Stimulated activated CD8-positive, alpha-beta memory T cell treated with anti-CD3 and anti-CD28 coated beads, Interleukin-4, amount 100 ng/mL, for 4 hours (primary cell): ENCODE measurements at places on chromosomes 2 and 18.

DNA sequence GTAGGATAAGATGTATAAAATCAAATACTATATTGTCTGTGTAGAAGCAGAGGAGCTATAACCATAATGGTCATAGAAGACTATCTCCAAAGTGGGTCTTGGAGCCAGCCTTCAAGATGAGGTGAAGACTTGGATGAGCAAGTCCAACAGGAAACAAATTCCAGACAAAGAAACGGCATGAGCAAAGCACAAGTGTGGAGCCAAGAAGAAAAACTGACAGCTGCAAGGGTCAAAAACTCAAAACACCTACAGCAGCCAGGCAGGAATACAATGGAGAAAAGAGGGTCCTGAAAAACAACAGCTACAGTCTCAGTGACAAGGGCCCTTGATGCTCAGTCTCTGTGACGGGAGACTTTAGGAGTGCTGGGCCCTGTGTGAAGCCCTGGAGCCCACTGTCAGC is 102.4 kb downstream of the STK39 start:
- no peak for DNase-seq

- no peak for DNase-seq
These were observed 6.8 kb upstream of the CTAGE1 start for GRCh38 chr18:22424565-22424963.

DNA sequence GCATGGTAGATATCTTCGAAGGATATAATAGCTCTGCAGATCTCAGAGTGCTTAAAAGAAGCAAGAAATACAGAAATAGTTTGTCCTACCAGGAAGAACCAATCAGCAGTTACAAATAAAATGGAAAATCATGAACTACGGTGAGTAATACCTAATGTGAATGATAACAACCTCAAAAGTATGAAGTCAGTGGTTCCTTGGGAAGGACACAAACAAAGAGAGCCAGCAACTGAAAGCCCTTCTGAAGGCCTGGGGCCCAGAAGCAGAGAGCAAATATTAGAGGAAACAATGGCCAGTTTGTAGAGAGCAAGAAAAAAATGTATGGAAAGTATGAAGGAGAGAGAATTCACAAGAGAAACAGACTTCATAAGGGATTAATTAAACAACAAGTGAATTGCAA is 226.8 kb upstream of the CHST9 start:
- no peak for DNase-seq

DNA sequence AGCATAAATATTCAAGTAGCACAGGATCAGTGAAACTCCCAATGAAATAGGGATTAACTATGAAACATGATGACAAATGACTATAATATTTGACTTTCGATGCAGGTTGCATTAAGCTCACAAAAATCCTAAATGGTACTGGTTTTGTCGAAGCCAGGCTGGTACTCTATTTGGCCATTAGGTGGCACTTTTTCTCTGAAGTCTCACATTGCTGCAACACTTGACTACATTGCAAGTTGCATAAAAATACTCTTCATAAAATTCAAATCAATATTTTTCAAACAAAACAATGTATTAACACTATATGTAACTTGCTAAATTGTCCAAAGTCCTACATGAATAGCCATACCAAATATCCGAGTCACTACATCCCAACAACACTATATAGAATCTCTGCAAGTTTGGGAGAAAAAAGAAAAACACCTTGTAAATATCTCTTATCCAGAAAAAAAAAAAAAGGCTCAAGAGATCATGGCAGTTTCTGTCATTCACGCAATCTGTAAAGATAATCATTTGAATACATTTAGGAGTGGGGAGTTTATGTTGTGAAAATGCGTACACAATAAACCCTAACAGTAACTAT is 9.5 kb downstream of the RTTN start:
- DNase-seq = no peak

DNA sequence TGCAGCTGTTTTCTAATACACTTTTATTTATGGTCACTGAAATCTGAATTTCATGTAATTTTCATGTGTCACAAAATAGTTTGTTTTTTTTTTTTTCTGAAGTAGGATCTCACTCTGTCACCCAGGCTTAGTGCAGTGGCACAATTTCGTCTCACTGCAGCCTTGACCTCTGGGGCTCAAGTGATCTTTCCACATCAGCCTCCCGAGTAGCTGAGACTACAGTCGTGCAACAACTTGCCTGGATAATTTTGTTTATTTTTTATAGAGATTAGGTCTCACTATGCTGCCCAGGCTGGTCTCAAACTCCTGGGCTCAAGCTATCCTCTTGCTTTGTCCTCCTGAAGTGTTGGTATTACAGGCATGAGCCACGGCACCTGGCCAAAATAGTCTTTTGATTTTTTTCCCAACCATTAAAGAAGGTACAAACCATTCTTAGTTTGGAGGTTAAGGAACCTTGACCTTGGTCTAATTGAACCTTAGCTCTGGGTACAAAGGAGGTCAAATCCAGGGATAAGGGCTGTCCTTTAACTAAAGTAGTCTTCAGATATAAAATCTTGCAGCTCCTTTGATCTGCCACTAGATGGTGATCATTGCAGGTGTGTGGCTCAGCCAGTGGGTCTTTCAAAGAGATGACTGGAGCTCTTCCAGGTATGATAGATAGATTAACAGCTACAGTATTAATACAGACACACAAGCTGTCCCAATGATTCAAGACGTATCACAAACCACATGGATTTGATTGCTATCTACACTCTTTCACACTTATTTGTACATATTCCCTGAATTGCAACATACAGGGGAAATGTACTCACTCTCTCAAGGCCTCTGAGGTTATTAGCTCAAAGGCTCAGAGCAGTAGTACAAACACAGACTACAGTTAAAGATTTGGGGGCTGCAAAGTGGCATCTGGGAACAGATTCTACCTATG is 4.7 kb upstream of the KRCC1 start:
- no peak for DNase-seq

DNA sequence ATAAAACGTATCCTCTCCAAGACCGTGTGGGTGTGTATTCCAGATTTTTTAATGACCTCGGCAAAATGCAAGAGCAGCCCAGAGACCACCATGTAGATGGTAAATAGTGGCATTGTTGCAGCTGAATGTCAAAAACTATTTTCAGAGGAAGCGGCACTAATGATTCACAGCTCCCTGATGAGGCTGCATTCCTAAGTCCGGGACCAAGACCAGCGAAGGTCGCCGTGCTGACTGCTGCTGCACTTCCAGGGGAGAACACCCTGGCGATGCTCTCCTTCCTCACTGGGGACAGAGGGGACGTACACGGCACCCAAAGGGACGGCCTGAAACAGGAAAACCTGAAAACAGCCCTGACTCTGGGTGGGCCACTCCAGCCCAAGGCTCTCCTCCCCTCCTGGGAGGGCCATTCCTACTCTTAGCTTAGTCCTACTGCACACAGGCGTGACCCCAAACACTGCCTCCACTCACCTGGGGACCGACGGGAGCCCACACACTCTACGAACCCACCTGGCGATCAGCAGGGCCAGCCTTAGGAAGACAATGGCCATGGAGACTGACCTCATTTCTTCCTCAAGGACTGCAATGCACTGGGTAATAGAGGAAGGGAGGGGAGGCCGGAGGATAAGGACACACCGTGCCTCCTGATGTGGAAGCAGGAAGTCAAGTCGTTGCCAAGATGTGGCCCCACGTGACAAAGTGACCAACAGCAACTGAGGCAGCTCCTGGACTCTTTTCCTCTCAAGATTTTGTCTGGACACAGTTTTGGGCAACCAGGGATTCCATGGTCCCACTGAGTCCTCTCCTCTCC is 82.8 kb downstream of the ZNF516 start:
- DNase-seq = no peak

- no peak for DNase-seq
These were observed 944.8 kb upstream of the CNTNAP5 start for GRCh38 chr2:123080331-123080730.

DNA sequence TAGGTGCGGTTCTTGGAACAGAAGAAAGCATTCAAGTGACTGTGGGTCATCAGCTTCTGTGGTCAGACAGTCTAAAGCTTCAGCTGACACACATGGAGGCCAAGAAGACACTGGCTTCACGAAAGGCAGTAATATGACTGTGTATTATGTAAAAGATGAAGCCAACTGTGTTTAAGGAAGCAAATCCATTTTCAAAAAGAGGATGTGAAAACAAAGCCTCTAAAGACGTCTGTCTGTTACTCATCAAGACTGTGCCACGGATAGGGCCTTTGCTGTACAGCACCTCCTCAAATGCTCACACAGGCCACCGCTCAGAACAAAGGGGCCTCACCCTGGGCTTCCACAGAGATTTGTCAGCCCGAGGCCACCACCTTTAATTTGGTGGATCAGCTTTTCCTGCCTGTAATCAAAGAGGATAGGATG is 21.1 kb upstream of the TMEM163 start:
- DNase-seq = no peak

- DNase-seq = no peak
These were observed 364.3 kb upstream of the SPHKAP start for GRCh38 chr2:228545748-228546145.

- DNase-seq = no peak
These were observed 61.9 kb upstream of the BZW1 start for GRCh38 chr2:200749631-200750322.

DNA sequence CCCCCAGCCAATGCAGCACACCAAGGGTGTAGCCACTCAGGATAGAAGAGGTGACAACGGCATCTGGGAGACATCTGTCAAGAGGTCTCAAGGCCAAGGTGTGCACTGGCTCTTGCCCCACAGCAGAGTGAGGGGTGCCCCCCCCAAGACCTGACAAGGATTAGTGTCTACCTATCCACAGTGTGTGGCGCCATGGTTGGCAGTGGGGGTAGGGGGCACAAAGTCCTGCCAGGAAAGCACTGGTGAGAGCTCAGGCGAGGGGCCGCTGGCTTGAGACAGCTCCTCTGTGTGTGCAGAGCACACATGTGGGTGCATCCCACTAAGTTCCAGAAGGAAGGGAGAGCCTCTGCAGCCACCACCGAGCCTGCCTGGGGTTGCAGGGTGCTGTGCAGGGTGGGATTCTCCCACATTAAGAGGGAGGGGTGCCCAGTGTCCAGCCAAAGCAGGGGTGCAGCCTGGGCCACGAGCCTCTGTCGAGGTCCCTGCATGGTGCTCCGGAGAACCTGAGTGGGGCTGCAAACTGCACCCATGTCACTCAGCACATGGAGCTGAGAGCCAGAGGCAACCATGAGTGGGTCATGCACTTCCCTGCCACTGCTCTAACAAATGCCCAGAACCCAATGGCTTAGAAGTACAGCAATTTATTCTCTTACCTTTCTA is 311.2 kb upstream of the HDAC4 start:
- no peak for DNase-seq

DNA sequence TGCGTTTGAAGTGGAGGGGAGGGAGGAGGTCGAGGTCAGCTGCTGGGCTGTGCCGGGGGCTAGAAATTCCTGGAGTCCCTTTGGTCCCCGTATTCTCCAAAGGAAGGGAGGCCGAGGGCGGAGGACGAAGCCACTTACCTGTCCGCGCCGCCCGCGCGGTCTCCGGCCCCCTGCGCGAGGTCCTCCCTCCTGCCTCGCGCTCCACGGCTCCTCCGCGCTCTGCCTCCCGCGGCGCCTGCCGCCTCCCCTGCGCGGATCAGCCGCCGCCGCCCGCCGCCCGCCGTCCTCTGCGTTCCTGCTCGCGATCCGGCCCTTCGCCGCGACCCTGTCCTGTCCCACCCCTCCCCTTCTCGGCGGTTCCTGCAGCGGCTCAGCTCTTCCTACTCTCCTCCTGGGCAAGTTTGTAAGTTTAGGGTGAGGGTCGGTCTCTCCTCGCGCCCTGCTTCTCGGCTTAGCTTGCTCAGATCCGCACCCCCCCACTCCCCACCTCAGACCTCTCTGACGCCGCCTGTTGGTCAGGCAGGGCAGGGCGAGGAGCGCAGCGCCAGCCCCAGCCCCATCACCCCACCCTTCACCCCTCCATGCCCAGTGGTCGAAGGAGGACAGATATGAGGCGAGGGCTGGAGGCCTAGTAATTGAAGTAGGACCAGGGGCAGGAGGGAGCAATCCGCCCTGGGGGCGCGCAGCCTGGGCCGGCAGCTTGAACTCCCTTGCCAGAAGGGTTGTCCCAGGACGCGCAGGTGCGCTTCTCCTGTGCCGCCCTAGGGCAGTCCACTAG is 9.7 kb upstream of the SKOR2 start:
- no peak for DNase-seq

- DNase-seq = no peak
These were observed 81.6 kb upstream of the CYRIA start for GRCh38 chr2:16747257-16747656.

- no peak for DNase-seq
These were observed 30.3 kb upstream of the SEC11C start for GRCh38 chr18:59109375-59109774.

GRCh38 chr2:69734854-69735544 is 6.9 kb upstream of the ANXA4 start:
- no peak for DNase-seq

- no peak for DNase-seq
These were observed 127.9 kb downstream of the AGAP1 start for GRCh38 chr2:235621736-235622135.

GRCh38 chr2:22634167-22634566 is 750.8 kb upstream of the KLHL29 start:
- DNase-seq = no peak

GRCh38 chr2:15116830-15117229 is 444.3 kb downstream of the NBAS start:
- DNase-seq = no peak

DNA sequence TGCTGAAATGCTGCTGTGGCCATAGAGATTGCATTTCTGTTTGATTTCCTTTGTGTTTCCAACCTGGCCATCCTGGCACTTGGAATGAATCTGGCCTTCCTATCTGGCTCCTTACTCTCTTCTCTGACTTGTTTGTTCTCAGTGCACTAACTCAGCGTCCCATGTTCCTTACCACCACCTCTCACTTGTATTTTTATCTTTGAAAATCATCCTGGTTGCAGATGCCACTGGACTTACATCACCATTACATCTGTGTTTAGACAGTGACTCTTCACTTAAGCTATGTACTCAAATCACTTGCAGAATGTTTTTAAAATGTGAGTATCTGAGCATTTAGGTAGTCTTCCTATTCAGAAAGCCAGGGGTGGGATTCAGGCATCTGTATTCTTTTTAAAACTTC is 239.5 kb downstream of the WDR7 start:
- no peak for DNase-seq

DNA sequence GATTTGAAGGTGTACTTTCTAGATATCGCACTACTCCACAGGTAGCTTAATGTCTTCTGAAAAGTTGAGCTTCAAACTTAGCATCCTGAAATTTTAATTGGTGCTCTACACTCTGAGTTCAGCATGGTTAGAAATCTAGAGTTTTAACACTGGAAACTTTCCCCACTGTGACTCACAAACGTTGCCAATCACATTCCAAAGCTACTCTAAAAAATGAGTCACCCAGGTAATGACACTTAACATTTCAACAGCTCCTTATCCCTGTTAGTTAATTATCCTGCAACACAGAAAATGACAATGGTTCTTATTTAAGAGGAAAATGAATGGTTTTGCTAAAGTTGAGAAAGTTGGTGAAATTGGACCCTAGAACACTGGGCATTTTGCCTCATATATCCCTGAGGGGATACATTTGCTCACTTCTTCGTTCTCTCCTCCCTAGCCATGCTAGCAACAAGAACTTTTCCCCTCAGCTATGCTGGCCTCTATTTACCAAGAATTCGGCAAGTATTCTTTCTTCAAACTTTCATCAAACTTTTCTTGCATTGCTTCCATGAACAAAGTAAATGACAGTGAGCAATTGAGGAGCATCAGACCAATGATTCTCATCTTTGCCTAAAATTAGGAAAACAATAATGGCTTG is 1024.1 kb upstream of the KLHL29 start:
- DNase-seq = no peak

- DNase-seq = no peak
These were observed 47.8 kb upstream of the MAP4K3 start for GRCh38 chr2:39484620-39485495.
